Upper lobe of right lung (tissue), 1 donor: ENCODE measurements at places on chromosomes 16 and 17. TPM values are rescaled to one million over a fixed set of nuclear protein-coding genes. Genes with fewer than 3 reads are reported as not detected.

DNA sequence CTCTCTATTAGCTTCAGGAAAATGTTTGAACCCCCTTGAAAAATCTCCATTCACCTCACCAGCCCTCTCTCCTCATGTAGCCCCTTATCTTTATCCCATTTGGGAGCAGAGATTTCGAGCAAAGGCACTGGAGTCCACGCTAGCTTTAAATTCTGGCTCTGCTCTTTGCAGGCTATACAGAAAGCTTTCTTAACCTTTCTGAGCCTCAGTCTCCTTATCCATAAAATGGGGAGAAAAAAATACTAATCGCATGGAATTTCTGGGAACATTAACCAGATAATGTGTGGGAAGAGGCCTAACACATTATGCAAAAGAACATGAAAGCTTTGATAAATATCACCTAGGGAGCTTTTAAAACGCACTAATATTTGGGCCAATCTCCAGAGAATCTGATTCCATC lies 476.3 kb upstream of the CDH5 start:
- H3K36me3 ChIP-seq, result no peaks in the 10 kb centered on the region
- no peak overlapping the region for H3K27ac ChIP-seq
- H3K27me3 ChIP-seq, result no peaks in the 10 kb centered on the region
- DNase-seq, result no peak

GRCh38 chr16:10240854-10241613 lies 58.8 kb upstream of the GRIN2A start:
- H3K27me3 ChIP-seq, result no peaks in the 10 kb centered on the region
- no peaks in the 10 kb centered on the region for H3K4me1 ChIP-seq
- H3K36me3 ChIP-seq, result no peaks in the 10 kb centered on the region
- no peak overlapping the region for H3K4me3 ChIP-seq

The TNFSF13 gene
- 101 TPM for total RNA-seq

DNA sequence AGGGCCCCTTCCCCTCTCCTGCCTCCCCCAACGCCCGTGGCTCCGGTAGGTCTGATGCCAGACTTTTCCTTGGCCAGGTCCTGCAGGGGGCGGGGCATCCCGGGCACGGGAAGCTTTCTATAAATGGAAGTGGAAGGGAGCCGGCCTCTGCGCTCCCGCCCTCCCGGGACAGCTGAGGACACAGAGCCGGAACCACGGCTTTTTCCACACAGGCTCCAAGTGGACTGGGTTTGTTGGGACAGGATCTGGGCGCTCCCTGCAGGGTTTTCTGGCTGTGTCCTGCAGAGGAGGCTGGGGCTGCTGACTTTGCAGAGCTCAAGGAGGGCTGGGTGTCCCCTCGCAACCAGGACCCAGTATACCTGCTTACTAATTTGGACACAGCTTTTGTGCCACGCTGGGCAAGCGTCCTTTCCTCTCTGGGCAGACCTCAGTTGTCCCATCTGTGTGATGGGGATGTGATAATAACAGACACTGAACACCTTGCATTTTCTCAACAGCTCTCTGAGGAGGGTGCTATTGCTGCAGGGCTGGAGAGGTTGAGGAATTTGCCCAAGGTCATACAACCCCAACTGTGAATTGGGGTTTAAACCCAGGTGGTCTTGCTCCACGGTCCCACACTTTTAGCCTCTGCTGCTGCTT lies 1.8 kb downstream of the TNS4 start:
- DNase-seq, result peak; percentile 92
- no peak overlapping the region for H3K27ac ChIP-seq
- no peak overlapping the region for H3K4me3 ChIP-seq
- no peaks in the 10 kb centered on the region for H3K27me3 ChIP-seq
- H3K36me3 ChIP-seq, result no peaks in the 10 kb centered on the region
- H3K4me1 ChIP-seq, result peaks cover 21% of the 10 kb centered on the region

- H3K4me3 ChIP-seq, result peak overlapping the region; percentile 77
- DNase-seq, result peak; percentile 84
- H3K27ac ChIP-seq, result peak overlapping the region; percentile 93
- no peaks in the 10 kb centered on the region for H3K27me3 ChIP-seq
- H3K36me3 ChIP-seq, result peaks cover 16% of the 10 kb centered on the region
Measured at GRCh38 chr17:76265624-76266243, 586 bp downstream of the UBALD2 start.

- peak; percentile 92 for DNase-seq
- no peak overlapping the region for H3K27ac ChIP-seq
- H3K4me3 ChIP-seq, result no peak overlapping the region
- peaks cover 27% of the 10 kb centered on the region for H3K4me1 ChIP-seq
Measured at GRCh38 chr17:17568772-17569195, 22.7 kb downstream of the PEMT start.

DNA sequence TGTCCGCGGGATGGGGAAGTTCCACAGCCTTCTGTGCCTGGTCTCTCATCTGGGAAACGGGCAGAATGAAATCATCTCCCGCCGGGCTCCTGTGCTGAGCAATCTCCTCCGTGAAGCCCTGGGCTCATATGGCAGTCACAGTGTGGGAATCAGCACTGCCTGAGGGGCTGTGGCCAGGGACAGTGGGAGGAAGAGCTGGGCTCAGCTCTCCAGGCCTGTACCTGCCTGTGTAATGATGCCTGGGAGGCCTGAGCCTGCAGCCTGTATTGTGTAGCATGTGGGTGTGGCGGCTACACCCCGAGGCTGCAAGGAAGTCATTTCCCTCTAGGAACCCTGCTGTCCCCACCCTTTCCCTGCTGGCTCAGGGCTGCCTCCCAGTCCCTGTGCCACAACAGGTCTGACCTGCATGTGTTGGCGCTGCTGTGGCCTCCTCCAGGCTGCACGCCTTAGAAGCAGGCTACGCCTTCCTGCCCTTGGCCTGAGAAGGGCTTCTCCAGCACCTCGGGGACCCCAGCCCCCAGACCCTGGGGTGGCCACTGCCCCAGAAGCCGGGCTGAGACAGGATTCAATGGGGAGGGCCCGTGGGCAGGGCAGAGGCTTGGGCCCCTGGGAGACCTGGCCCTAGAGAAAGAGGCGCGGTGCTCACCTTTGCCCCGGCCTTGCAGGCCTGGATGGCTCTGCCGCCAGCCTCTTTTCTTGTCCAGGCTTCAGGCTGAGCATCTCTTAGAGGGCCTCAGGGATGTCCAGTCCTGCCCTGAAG lies 2.1 kb downstream of the ITGB4 start:
- H3K27ac ChIP-seq, result peak overlapping the region; percentile 70
- H3K27me3 ChIP-seq, result peaks cover 6% of the 10 kb centered on the region
- peak overlapping the region; percentile 57 for H3K4me3 ChIP-seq
- no peaks in the 10 kb centered on the region for H3K36me3 ChIP-seq
- H3K4me1 ChIP-seq, result peaks cover 2% of the 10 kb centered on the region

- H3K4me3 ChIP-seq, result no peak overlapping the region
- no peak overlapping the region for H3K27ac ChIP-seq
- DNase-seq, result no peak
- H3K27me3 ChIP-seq, result no peaks in the 10 kb centered on the region
- no peaks in the 10 kb centered on the region for H3K36me3 ChIP-seq
- no peaks in the 10 kb centered on the region for H3K4me1 ChIP-seq
Measured at GRCh38 chr17:14448818-14449217, 147.9 kb downstream of the HS3ST3B1 start.

The SPATA32 gene
- total RNA-seq, result not detected

DNA sequence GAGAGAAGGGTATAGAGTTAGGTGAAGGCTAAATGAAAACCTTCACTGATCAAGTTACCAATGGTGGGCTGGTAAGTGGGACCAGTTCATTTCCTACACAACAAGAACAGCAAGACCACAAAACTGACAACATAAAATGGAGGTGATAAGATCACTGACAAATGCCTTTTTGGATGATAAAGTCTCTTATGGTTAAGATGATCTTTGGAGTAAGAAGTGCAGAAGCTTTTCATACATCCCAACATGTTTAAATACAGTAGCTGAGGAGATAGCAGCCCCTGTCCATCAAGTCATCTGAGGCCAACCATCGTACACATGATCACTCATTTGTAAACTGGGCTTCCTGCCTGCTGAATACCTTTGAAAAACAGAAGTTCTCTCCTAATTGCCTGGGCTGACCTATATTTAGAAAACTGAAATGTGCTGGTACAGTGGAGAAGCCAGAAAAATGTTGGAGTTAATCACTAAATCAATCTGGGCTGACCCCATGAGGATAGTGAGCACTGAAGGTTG lies 259.0 kb upstream of the ZFHX3 start:
- H3K27ac ChIP-seq, result no peak overlapping the region
- no peak overlapping the region for H3K4me3 ChIP-seq
- no peak for DNase-seq
- H3K36me3 ChIP-seq, result no peaks in the 10 kb centered on the region
- no peaks in the 10 kb centered on the region for H3K4me1 ChIP-seq

DNA sequence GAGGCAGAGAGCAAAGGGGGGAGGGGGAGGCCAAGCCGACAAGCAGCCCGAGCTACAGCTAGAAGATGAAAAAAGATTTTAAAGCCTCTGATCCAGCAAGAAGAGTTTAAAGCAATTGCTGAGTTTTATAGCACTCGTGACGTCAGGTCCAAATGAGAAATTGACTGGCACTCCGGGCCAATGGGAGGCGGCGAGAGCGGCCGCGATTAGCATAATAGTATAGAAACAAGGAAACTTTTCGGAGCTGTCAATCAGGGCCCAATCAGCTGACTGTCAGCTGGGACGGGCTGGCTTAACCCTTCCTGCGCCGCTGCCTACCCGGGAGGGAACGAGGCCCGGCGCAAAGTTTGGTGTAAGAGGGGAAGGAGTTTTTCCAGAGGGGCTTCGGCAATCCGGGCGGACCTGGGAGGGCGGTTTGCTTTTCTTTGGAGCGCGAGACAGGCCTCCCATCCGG lies at the start of gene MAF:
MAF (minus strand) TSS at position 100 of the 454 bp plus-strand sequence. CDS start 835 bp downstream, outside the sequence.
- H3K27me3 ChIP-seq, result no peaks in the 10 kb centered on the region
- H3K4me3 ChIP-seq, result peak within 1 kb of the TSS; percentile 77
- H3K36me3 ChIP-seq, result no peaks in the 10 kb centered on the region
- DNase-seq, result peak; percentile 95
- peaks cover 3% of the 10 kb centered on the region for H3K4me1 ChIP-seq

DNA sequence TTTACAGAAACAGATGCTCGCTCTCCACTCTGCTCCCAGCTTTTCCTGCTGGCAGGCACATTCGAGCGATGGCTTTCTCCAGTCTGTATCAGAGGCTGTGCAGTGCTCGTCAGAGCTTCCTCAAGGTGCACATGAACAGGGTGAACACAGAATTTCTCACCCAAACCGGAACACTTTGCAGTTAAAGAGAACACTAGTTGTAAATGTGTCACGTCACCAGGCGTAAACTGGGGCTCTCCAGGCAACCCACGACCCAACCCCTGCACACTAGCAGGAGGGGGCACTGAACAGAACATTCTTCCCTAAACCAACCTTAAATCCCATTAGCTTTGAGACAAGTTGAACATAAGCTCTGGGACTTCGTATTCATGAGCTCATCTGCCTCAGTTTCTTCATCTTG lies 119.0 kb downstream of the RMI2 start:
- H3K27me3 ChIP-seq, result no peaks in the 10 kb centered on the region
- H3K4me1 ChIP-seq, result no peaks in the 10 kb centered on the region
- H3K36me3 ChIP-seq, result no peaks in the 10 kb centered on the region
- no peak overlapping the region for H3K4me3 ChIP-seq
- no peak for DNase-seq
- no peak overlapping the region for H3K27ac ChIP-seq

The NECAB2 gene
- not detected for total RNA-seq

GRCh38 chr16:87041286-87041685 lies 275.9 kb downstream of the C16orf95 start:
- no peaks in the 10 kb centered on the region for H3K36me3 ChIP-seq
- peaks cover 30% of the 10 kb centered on the region for H3K27me3 ChIP-seq
- peak; percentile 58 for DNase-seq
- peaks cover 5% of the 10 kb centered on the region for H3K4me1 ChIP-seq
- H3K4me3 ChIP-seq, result no peak overlapping the region
- no peak overlapping the region for H3K27ac ChIP-seq

- H3K27ac ChIP-seq, result peak overlapping the region; percentile 52
- H3K27me3 ChIP-seq, result peaks cover 14% of the 10 kb centered on the region
- no peak for DNase-seq
- peaks cover 4% of the 10 kb centered on the region for H3K4me1 ChIP-seq
- no peak overlapping the region for H3K4me3 ChIP-seq
- H3K36me3 ChIP-seq, result no peaks in the 10 kb centered on the region
Measured at GRCh38 chr16:66127459-66128370, 238.8 kb upstream of the CDH5 start.

The CSH1 gene
- total RNA-seq, result not detected

DNA sequence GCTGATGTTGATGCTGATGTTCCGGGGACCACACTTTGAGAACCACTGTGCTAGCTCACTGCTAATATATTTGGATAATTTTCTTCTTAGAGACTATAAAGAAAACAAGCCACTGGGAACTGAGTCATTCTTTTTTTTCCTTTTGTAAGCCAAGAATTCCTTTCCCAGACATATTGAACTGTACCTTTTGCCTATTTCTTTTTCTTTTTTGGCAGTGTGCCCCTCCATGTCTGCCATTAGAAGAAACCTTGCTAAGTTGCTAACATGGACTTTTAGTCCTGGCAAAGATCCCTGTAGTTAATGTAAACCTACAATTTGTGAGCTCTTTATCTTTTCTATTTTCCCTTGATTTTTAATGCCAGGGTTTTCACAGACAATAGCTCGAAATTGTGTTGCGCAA lies 17.3 kb upstream of the ERCC4 start:
- H3K4me1 ChIP-seq, result no peaks in the 10 kb centered on the region
- DNase-seq, result no peak
- H3K36me3 ChIP-seq, result no peaks in the 10 kb centered on the region
- no peak overlapping the region for H3K27ac ChIP-seq
- no peaks in the 10 kb centered on the region for H3K27me3 ChIP-seq

GRCh38 chr17:77304051-77304745 lies 163.4 kb downstream of the SEC14L1 start:
- H3K4me3 ChIP-seq, result no peak overlapping the region
- no peak for DNase-seq
- no peaks in the 10 kb centered on the region for H3K27me3 ChIP-seq
- no peaks in the 10 kb centered on the region for H3K4me1 ChIP-seq

DNA sequence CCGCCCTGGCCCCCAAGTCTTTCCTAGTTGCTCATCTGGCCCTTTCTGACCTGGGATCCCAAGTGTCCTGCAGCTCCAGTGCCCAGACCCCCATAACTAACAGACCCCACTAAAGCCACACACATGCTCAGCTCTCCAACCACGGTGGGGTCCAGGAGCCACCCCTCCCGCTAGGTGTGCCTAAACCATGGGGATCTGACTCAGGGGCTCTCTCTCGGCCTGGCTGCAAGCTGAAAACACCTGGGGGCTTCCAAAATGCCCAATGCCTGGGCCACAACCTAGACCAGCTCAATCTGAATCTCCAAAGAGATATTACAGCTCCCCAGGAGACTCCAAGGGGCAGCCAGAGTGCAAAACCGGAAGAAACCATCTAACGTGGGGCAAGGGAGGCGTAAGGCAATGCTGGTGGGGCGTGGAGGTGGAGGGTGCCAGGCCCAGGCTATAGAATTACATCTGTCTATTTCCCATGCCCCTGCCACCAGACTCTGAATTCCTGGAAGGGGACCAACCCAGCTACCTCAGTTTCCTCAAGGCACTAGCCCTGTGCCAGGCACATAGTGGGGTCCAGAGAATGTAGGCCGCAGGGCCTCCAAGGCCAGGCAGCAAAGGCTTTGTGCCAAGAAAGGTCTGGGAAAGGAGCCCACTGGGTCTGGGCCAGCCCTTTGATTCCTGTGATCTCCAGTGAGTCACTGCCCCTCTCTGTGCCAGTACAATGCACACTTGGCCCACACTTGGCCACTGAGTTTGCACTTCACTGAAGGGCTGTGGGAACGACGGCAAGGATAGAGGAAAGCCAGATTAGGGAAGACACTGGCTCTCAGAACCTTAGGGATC lies 3.3 kb downstream of the CD2BP2 start:
- H3K27me3 ChIP-seq, result no peaks in the 10 kb centered on the region
- DNase-seq, result peak; percentile 84
- peak overlapping the region; percentile 36 for H3K27ac ChIP-seq
- peaks cover 39% of the 10 kb centered on the region for H3K36me3 ChIP-seq
- no peak overlapping the region for H3K4me3 ChIP-seq

The NOG gene
- total RNA-seq, result 2.3 TPM

The ACAP1 gene
- 23.2 TPM for total RNA-seq

GRCh38 chr16:69531988-69532387 lies 33.8 kb upstream of the NFAT5 start:
- no peak overlapping the region for H3K4me3 ChIP-seq
- no peak for DNase-seq
- H3K36me3 ChIP-seq, result no peaks in the 10 kb centered on the region
- no peak overlapping the region for H3K27ac ChIP-seq
- H3K27me3 ChIP-seq, result no peaks in the 10 kb centered on the region
